ENCODE measurements at places on chromosomes 5 and 9. TPM values are rescaled to one million over a fixed set of nuclear protein-coding genes. Genes with fewer than 3 reads are reported as not detected.

Gene LCN1
- total RNA-seq, result not detected

Gene DUSP1
- total RNA-seq, result 162 TPM

Gene TRIM7
- 2.4 TPM for total RNA-seq

Gene HMCN2
- total RNA-seq, result under 0.01 TPM

Gene RASEF
- total RNA-seq, result 5.6 TPM

Gene PCDHGA3
- total RNA-seq, result 0.22 TPM

Gene IL7R
- 4.9 TPM for total RNA-seq

Gene LCN2
- total RNA-seq, result not detected

Gene GNAQ
- 50.2 TPM for total RNA-seq

Gene MED27
- total RNA-seq, result 12.1 TPM

Gene IFNA2
- total RNA-seq, result not detected

Gene FAM221B
- total RNA-seq, result not detected

Gene PCSK1
- 0.89 TPM for total RNA-seq

Gene PDLIM4
- 107 TPM for total RNA-seq

Data from uterine smooth muscle cell (primary cell).